M059J (cell line): ENCODE measurements at places on chromosomes 2 and 18.
A peak's percentile ranks its signal among the peaks of the same experiment; 100 is the strongest.

DNA sequence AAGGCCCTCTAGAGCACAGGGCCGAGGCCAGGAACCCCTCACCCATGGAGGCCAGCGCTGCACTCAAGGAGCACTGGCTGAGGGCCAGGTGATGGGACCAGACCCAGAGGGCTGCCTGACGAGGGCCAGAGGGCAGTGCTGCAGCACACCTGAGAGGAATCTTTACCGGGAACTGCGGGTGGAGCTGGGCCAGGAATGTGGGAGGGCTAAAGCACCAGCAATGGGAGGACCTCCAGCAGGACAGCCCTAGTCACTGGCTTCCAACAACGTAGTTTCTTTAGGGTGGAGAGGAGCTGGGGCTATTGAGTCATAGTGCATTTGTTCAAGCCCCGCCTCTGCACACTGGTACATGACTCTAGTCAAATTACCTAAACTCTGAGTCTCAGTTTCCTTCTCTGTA is 143.4 kb downstream of the TMEM17 start:
- DNase-seq, result no peak

- DNase-seq, result no peak
These were observed 83.8 kb upstream of the SERTAD2 start for GRCh38 chr2:64737547-64737946.

GRCh38 chr2:146917431-146918042 is 927.3 kb upstream of the ACVR2A start:
- no peak for DNase-seq

- no peak for DNase-seq
These were observed 89.9 kb downstream of the LYPD6 start for GRCh38 chr2:149420053-149420963.

- DNase-seq, result no peak
These were observed 47.1 kb downstream of the COLEC12 start for GRCh38 chr18:453400-453799.

DNA sequence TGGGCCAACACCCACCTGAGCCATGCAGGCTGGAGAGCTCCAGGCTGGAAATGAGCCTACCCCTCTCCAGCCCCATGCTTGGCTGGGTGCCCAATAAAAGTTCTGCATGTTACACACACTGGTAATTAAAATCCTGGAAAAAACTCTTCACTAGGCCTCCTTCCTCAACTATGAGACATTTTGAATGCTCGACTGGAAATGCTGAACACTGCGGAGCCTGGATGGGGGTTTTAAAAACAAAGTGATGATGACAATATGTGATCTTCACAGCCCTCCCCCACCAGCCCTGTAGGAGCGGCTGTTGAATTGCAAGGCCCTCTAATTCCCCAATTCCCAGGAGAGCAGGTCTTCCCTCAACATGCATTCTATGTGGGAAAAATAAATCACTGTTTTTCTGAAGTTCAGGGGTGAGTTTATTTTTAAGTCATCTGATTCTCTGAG is 179.2 kb downstream of the TTC32 start:
- DNase-seq, result no peak

- DNase-seq, result no peak
These were observed 139.6 kb downstream of the SOCS6 start for GRCh38 chr18:70428439-70428838.

DNA sequence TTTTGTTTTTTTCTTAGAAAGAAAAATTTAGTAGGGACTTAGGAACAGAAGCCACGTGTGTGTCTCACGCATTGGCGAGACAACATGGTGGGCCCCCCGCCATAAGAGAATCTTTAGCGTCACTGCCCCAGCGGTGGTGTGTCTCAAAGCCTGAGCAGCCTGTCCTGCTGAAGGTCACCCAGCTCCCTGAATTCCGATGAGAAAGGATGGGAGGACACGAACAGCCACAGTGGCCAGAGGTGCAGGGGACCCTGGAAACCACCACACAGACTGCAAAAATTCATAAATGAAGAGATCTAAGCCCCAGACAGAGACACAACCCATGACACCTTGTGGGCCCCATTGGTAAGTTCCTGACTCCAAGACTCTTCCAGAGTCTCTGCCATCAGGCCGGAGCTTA is 266.1 kb upstream of the RAB6C start:
- no peak for DNase-seq

- peak; percentile 53 for DNase-seq
These were observed 510.3 kb downstream of the PLCL1 start for GRCh38 chr2:198314559-198315153.

DNA sequence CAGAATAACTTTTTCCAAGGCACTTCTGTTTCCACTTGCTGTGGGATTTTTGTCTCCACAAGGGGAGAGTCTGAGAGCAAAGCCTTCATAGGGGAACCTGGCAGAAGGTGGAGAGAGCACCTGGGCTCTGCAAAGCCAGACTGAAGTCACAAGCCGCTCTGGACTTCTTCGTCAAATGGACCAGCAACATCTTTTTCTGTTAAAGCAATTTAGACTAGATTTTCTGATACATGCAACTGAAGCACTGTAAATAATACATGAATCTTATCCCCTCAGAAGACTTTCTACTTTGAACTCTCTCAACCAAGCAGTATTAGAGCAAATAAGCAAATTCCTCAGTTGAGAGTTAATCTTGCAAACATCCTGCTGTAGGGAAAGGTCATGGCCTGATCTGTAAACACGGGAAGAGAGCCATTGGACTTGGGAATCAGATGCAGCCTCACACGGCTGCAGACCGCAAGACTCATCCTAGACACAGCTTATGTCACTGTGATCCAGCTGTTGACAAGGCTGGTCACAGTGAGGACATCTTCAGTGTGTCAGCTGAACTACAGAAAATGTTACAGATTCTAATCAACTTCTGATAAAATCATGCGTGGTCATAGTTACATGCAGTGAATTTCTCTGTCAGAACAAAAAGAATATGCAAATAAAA is 3.2 kb downstream of the SH3YL1 start:
- DNase-seq, result no peak

DNA sequence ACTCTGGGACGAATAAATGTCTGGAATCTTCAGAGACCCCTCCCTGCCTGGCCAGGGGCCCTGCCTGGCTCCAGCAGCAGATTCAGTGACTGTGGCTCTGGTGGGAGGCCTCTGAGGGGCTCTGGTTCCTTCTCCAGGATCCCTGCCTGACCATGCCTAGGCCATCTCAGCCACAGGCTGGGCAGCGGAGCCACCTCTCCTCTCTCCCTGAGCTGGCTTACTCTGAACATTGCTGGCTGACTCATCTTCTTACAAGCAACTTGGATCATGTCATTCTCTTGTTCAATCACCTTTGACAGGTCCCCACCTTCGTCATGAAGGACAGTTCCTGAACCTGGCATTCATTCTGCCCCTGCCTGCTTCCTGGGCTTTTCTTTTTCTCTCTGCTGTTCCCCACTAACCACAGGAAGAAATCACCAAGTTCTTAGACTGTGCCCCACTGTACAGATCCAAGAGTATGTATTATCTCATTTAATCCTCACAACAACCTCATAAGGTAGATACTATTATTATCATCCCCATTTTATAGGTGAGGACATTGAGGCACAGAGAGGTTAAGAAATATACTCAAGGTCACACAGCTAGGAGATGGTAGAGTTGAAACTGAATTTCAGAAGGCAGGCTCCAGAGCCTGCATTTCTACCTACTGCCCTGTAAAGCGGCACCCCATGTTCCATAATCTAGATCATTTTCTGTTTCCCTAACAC is 155.5 kb upstream of the SMAD2 start:
- DNase-seq, result peak; percentile 14

- no peak for DNase-seq
These were observed 315.4 kb downstream of the ETAA1 start for GRCh38 chr2:67712484-67712883.

DNA sequence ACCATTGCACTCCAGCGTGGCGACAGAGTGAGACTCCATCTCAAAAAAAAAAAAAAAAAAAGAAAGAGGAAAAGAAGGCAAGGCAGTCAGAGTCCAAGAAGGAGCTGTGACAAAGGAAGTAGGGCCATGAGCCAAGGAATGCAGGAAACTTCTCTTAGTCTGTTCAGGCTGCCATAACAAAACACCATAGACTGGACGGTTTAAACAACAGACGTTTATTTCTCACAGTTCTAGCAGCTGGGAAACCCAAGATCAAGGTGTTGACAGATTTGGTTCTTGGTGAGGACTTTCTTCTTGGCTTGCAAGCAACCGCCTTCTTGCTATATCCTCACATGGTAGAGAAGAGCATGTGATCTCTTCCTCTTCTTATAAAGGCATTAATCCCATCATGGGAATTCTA is 13.1 kb upstream of the SUMO1 start:
- DNase-seq, result peak; percentile 15
